ENCODE measurements at places on chromosomes 4 and X. TPM values are rescaled to one million over a fixed set of nuclear protein-coding genes. Genes with fewer than 3 reads are reported as not detected.

GPRASP1 gene
- 8.6 TPM for polyA plus RNA-seq

OCIAD1 gene
- 146 TPM for polyA plus RNA-seq

SLC4A4 gene
- polyA plus RNA-seq: 15.7 TPM

PGAM4 gene
- not detected for polyA plus RNA-seq

JADE1 gene
- 11.2 TPM for polyA plus RNA-seq

ANK2 gene
- 3.2 TPM for polyA plus RNA-seq

YTHDC1 gene
- polyA plus RNA-seq: 30.2 TPM

CITED1 gene
- 1.3 TPM for polyA plus RNA-seq

GPR34 gene
- polyA plus RNA-seq: 4.9 TPM

GAGE12E gene
- not detected for polyA plus RNA-seq

DNA sequence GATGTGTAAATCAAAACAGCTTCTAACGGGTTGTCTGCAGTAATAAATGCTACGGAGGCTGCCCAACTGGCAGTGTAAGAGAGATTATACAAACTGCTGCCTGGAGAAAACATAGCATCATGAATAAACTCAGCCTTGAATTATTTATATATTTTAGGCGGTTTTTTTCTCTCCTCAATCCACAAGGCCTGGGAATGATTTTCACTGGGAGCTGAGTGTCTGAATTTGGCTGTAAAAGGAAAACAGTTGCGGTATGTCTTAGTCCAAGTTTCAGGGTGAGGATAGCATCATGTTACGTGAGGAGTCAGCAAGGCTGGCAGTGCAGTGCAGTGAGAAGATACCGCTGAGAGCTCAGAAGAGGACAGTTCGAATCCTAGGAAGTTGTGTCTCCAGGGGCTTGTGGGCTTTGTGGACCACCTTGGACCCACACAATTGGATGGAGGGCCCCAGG lies 291.5 kb upstream of the BOD1L1 start:
- no peak for DNase-seq

DNA sequence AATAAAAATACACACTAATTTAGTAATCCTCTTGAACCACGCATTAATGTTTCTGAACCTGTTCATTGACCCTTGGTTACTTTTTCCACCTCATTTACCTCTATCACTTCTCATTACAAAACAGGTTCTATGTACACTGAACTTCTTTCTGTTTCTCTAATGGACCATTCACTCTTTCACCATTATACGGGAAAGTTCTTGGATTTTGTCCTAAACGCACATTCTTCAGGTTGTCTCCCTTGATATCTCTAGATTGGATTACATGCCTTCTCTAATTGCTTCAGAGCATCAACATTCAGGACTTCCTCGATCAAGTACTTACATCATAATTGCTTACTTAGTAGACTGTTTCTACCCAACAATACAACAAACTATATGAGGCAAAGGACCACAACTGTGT lies 359.4 kb upstream of the FSTL5 start:
- DNase-seq: no peak

- DNase-seq: no peak
Observed at GRCh38 chr4:7828793-7829301, 110.8 kb downstream of the AFAP1 start.

- DNase-seq: no peak
Observed at GRCh38 chr4:39825741-39826231, 127.8 kb downstream of the UBE2K start.

GRCh38 chr4:78068481-78068880 lies 11.4 kb downstream of the FRAS1 start:
- no peak for DNase-seq

- DNase-seq: no peak
Observed at GRCh38 chr4:8598391-8599090, 6.0 kb downstream of the CPZ start.

DNA sequence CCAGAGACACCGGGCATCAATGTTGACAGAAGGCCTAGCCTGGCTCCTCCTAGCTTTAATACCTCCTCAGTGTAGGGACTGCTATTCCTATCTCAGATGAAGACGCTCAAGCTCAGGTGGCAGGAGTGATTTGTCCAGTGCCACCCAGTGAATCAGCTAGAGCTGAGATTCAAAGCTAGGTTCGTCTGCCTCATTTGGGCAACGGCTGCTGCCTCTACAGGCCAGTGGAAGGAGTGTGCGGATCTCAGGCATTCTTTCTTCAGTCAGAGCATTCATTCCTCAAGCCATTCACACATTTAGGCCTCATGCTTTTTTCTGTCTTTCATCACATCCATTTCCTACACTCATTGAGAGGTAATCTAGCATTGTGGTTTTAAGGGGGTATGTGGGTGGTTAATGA lies 7.3 kb downstream of the TSR2 start:
- DNase-seq: no peak

- no peak for DNase-seq
Observed at GRCh38 chrX:150038315-150038714, 100.0 kb upstream of the EOLA2 start.

DNA sequence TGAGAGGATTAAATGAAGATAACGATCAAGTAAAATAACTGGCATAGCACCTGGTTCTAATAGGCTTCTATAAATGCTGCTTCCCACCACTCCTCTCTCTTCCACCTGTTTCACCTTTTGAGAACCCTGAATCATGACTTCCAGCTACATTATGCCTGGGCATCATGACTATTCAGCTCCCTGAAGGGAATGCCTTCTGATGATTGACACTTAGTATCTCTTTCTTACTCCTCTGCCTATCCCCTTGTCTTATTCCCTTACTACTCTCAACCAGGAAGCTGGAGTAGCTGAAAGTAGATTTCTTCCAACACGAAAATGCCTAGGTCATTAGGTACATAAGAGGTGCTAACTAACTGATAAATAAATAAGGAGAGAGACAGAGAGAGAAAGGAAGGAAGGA lies 24.7 kb upstream of the CXCL8 start:
- DNase-seq: no peak

- DNase-seq: no peak
Observed at GRCh38 chrX:39765327-39765726, 332.4 kb downstream of the BCOR start.

DNA sequence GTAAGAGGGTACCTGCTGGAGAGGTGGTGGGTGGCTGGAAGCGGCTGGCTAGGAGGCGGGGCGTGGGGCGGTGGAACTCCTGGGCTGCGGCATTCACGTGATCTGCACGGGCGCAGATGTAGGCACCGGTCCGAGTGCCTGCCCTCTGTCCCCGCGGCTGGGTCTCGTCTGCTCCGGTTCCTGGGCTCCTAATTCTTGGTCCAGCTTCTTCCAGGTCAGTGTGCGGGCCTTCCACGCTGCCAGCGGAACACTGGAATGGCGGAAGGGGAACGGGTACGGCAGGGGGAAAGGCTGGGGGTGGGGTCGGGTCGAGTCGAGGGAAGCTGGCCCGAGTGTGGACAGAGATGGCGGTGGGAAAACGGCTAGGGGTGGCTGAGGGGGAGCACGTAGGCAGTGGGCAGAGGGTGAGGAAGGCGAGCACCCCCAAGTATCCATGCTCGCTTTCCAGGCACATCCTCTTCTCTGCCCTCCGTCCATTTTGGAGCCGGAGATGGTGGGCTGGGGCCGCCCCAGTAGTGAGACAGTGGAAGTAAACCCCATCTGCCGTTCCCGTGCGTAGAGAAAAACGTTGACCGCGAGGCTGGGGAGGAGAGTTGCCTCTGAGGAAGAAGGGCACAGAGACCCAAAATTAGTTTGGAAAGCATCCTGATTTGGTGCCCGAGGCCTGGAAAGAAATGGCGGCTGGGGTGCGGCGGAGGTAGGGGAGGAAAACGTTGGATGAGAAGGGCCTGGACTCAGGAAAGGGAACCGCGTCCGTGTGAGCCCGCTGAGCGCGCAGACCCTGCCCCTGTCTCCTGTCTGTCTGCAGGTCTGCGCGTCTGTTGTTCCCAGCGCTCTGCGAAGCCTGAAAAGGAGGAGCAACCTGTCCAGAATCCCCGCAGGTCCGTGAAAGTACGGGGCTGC lies at the start of gene TCEAL4:
Gene TCEAL4, plus strand, starts transcription at position 105 of the 903 bp plus-strand sequence. CDS start 1,161 bp downstream, outside the sequence.
- peak; percentile 49 for DNase-seq

GRCh38 chr4:175536852-175537453 lies 275.1 kb downstream of the GPM6A start:
- DNase-seq: peak; percentile 12

GRCh38 chr4:150679018-150679764 lies 97.2 kb downstream of the MAB21L2 start:
- DNase-seq: peak; percentile 11

GRCh38 chr4:70713453-70714078 lies 8.2 kb upstream of the RUFY3 start:
- DNase-seq: no peak

- DNase-seq: no peak
Observed at GRCh38 chrX:70960730-70961129, 29.8 kb upstream of the SLC7A3 start.

GRCh38 chr4:76981644-76982043 lies 32.1 kb downstream of the SEPTIN11 start:
- DNase-seq: no peak

DNA sequence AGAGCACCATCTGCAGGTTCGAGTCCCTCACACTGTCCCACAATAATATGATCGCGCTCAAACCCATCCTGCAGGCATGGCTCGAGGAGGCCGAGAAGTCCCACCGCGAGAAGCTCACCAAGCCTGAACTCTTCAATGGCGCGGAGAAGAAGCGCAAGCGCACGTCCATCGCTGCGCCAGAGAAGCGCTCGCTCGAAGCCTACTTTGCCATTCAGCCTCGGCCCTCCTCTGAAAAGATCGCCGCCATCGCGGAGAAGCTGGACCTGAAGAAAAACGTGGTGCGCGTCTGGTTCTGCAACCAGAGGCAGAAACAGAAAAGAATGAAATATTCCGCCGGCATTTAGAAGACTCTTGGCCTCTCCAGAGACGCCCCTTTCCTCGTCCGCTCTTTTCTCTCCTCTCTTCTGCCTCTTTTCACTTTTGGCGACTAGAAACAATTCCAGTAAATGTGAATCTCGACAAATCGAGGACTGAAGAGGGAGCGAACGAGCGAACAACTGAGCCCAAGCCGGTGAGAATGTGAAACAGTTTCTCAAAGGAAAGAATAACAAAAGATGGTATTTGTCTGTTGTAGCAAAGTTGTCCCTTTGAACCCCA lies 1.9 kb downstream of the POU4F2 start:
- DNase-seq: no peak

GRCh38 chr4:161554372-161554990 lies 609.3 kb downstream of the FSTL5 start:
- no peak for DNase-seq
